ENCODE measurements at places on chromosomes 1 and 21.

DNA sequence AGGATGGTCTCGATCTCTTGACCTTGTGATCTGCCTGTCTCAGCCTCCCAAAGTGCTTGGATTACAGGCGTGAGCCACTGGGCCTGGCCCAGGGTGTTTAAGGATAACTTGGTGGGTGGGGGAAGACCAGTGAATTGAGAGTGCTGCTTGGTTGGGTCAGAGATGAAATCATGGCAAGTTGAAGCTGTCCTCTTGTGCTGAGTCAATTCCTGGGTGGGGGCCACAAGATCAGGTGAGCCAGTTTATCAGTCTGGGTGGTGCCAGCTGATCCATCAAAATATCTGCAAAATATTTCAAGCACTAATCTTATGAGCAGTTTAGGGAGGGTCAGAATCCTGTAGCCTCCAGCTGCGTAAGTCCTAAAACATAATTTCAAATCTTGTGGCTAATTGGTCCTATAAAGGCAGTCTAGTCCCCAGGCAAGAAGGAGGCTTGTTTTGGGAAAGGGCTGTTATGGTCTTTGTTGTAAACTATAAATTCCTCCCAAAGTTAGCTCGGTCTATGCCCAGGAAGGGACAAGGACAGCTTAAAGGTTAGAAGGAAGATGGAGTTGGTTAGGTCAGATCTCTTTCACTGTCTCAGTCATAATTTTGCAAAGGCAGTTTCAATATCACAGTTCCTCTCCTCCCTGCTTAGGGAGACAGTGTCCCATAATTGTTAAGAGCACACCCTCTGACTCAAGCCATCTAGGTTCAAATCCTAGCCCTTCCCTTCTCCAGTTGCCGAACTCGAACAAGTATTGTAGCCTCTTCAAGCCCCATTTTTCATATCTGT is 66.8 kb upstream of the BACH1 start:
- no peak for DNase-seq

- DNase-seq: no peak
These were observed 31.1 kb downstream of the RWDD3 start for GRCh38 chr1:95265106-95265505.

DNA sequence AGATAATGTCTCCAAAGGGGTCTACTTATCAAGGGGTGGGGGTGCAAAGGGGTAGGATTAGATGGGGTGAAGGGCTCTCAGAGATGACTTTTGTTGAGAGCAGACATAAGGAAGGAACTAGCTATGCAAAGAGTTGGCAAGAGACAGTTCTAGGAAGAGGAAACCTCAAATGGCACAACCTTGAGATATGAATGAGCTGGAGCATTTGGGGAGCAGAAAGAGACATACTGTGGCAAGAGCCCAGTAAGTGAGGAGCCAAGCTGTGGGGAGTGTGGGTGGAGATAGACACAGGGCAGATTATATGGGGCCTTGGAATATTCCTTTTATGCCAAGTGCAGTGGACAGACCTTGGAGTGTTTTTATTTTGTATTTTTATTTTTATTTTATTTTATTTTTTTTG is 84.8 kb upstream of the BTG3 start:
- DNase-seq: peak; percentile 79

DNA sequence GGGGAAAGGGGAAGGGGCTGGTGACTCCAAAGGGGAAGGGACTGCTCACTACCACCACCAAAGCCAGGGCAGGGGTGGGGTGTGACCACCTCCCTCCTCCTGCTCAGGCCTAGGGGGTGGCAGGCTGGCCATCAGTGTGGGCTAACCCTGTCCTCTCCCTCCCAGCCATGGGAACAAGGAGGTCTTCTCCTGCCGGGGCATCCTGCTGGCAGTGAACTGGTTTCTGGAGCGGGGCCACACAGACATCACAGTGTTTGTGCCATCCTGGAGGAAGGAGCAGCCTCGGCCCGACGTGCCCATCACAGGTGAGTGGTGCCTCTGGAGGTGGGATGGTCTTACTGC is 5.7 kb downstream of the ZC3H12A start:
- no peak for DNase-seq

GRCh38 chr1:193229136-193229535 is 42.7 kb upstream of the B3GALT2 start:
- no peak for DNase-seq

- DNase-seq: no peak
These were observed 28.3 kb downstream of the GPR157 start for GRCh38 chr1:9100471-9101043.

DNA sequence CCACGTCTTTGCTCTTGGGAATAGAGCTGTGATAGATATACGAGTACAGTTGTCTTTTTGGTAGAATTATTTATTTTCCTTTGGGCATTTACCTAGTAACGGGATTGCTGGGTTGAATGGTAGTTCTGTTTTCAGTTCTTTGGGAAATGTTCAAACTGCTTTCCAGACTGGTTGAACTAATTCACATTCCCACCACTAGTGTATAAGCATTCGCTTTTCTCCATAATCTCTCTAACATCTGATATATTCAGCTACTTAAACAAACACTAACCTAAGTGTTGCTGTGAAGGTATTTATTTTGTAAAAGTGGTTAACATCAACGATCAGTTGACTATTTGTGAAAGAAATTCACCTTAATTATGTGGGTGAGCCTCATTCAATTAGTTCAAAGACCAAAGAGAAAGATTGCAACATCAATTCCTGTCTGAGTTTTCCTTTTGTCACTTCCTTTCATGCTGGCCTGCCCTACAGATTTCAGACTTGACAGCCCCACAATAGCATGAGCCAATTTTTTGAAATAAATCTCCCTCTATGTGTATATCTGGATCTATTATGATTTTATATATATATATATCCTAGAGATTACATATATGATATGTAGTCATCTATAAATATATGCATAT is 26.7 kb upstream of the DUSP10 start:
- peak; percentile 44 for DNase-seq

GRCh38 chr1:231214918-231215680 is 25.9 kb upstream of the GNPAT start:
- DNase-seq: peak; percentile 46

GRCh38 chr1:183844806-183845205 is 39.9 kb downstream of the RGL1 start:
- no peak for DNase-seq

- no peak for DNase-seq
These were observed 3.3 kb upstream of the TTC34 start for GRCh38 chr1:2804628-2805351.

GRCh38 chr1:239170828-239171227 is 215.5 kb upstream of the CHRM3 start:
- no peak for DNase-seq

DNA sequence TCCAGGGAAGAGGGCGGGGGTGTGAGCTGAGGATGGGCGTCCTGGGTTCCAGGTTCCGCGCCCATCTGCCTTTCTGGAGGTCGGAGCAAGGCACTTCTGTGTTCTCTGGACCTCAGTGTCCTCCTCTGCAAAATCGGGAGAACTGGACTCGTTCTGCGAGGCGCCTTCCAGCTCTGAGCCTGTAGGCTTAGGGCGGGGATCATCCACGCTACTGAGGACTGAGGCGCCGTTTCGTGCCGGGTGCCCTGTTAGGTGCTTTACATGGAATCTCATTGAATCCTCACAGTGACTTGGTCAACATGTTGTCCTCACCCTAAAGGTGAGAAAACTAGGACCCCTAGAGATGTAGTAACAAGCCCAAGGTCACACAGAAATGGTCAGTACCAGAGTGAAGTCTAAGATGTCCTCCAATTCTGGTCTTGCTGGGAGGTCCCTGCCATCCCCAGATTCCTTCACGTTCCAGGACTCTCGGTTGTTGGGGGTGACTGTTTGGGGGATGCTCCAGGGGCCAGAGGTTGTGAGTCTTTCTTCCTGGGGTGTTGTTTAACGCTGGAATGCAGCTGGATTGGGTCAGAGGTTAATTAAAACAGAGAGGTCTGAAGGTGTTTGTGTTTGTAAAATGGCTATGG is 677 bp downstream of the PRKAA2 start:
- no peak for DNase-seq

DNA sequence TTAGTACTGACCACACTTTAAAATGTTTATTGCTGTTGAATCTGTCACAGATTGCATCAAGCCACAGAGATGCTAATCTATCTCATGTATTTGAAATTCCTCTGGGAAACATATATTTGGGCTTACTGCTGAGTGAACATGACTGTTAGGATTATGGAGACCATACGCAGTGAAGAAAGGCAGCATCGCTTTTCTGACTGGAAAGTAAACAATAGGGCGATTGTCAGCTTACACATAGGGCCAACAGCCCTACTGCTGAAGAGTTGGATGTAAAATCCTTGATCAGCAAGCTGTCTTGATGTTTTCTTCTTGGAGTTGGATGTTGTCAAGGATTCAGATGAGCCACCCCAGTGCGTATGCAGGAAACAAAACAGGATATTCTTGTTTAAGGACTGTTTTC is 368.7 kb upstream of the ADGRL2 start:
- DNase-seq: no peak

- no peak for DNase-seq
These were observed 4.5 kb upstream of the FNBP1L start for GRCh38 chr1:93443454-93443853.

DNA sequence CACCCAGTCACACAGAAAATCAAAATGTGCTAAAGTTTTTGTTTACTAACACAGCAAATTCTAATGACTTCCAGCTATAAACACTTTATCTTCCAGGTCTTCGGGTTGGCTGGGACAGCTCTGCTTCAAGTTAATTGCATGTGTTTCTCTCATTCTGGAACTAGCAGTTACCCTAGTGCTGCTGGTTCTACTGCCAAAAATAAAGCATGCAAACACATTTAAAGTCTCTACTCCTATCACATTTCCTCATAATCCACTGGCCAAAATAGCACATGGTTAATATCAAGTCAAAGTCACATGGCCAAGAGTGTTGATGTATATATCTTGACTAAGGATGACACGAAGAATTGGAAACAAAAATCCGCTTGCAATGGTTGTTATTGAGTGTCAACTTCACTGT is 973.1 kb upstream of the ADGRL2 start:
- DNase-seq: no peak

DNA sequence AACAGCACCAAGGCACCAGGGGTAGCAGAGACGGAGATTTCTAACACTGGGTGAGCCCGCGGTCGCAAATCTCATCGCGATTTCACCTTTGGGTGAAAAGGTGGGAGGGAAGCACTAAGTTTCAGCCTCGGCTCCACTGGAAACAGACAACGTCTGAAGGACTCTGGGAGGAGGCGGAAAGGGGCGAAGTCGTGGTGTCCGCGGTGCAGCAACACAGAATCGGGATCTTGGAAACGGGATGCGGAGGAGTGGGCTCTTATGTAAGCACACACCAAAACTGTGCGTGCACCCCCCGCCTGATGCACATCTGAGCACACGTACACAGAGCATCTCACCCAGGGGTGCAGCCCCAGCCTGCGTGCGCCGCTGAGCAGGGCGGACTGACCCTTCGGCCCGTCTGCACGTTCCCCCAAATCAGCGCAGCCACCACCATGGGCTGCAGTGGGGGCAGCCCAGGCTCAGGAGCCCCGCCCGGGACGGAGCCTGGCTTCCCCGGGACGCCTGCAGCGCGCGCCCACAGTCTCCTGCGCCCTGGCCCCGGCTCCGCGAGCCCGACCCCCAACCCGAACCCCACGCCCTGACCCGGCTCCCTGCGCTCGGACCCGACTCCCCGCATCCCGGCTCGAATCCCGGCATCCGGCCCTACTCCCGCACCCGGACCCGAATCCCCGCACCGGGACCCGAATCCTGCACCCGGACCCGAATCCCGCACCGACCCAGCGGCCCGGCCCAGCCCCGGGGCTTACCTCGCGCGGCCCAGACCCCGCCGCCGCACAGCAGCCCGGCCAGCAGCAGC is 670 bp downstream of the CLSTN1 start:
- DNase-seq: peak; percentile 34

DNA sequence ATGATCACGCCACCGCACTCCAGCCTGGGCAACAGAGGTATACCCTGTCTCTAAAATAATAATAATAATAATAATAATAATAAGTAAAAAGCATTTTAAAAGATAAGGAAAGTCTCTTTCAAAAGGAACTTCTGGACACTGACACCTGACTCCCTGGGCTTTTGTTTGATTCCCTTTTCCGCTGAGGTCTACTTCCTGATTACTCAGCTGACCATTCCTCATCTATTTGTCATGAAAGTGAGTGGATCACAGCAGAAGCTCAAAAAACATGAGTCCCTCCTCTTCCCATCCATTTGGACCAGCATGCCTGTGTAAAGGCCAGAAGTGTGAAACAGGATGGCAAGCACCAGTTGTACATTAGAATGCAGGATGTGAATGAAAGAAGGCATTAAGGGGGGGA is 61.1 kb upstream of the FBXO28 start:
- no peak for DNase-seq

All from hematopoietic multipotent progenitor cell treated with erythropoietin and hydrocortisone succinate and interleukin-3 and kit ligand, for 4 days (in vitro differentiated cells).